Right hindlimb (tissue), 1 donor: ENCODE measurements at places on chromosomes 11 and 22.

- peak; percentile 46 for DNase-seq
Measured at GRCh38 chr11:111730871-111731591, 35.2 kb downstream of the PPP2R1B start.

DNA sequence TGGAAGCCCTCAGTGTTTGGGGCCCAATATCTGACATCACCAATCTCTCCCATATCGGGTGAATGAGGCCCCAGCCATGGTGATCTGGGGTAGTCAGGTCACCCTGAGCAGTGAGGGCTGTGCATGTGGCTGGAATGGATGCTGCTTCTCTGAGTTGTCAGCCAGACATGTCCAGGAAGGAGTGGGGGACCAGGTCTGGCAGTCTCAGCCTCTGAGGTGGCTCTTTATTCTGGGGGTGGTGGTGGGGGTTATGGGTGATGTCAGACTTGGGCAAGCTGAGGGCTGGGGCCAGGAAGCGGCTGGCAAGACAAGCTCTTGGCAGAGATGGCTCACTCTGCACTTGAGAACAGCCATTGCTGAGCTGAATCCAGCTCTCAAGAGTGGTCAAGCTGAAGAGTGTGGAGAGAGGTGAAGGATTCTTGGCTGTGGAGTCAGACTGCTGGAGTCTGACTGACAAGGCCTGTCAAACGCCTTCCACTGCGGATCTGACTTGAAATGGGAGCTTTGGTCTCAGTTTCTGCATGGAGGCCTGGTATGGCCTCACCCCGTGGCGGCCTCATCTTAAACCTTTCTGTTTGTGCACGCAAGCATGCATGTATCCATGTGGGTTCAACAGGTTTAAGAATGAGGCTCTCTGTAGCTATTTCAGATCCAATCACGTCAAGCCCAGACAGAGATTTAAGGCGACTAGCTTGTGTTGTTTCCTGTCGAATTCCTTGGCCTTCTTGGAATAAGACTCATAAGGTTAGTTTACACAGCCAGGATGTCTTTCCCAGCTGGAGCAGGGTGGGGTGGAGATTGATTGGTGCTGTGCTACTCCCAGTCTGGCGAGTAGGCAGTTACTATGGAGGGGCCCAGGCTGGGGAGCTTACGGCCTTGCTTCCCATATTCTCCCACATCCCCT, 83.9 kb upstream of the TIMP3 start:
- peak; percentile 81 for DNase-seq

GRCh38 chr22:27445881-27446280, 355.7 kb downstream of the MN1 start:
- peak; percentile 48 for DNase-seq

DNA sequence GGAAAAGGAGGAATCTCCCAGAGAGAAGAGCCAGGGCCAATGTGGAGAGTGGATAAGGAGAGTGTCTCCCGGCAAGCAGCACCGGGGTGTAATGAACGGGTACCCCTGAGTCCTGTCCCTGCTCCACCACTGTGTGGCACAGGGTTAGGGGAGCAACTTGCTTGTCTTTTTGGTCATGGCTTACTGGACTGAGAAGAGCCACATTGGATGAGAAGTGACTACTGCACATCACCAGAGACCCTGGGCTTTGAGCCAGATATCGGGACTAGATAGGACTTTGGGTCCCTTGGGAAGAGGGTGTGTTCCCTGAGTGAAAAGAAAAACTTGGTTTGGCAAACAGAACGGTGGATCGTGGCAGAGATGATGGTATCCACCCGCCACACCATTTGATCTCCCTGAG, 24.6 kb downstream of the SDHAF2 start:
- no peak for DNase-seq

DNA sequence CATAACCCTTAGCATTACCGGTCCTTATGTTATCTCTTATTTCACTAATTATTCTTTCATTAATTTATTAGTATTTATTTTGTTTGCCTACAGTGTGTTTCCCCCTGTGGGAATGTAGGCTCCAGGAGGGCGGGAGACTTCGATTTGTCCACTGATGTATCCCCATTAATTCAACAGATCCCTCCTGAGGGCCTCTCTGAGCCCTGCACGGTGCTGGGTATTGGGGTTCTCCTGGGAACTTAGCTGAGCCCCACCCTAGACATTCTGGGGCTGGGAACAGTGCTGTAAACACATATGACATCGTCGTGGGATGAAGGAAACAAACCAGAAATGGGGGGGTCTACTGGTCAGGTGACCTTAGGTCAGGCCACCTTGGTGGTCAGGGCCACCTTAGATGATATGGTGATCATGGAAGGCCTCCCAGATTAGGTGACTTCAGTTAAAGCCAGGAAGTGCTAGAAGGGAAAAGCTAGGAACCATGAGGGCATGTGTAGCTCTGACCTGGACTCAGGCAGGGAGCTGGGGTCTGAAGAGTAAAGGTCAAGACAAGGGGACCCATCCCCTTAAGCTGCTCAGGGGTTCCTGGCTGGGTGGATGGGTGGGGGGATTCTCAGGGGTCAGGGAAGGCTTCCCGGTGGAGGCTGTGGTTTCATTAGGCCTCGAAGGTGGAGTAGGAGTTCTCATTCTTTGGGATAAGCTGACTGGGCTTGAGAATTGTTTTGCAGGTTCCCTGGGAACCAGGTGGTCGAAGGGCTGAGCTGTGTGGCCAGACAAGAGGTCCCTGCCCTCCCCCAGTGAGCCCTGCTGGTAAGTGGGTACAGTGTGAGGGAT, 1.0 kb downstream of the PHETA2 start:
- no peak for DNase-seq

DNA sequence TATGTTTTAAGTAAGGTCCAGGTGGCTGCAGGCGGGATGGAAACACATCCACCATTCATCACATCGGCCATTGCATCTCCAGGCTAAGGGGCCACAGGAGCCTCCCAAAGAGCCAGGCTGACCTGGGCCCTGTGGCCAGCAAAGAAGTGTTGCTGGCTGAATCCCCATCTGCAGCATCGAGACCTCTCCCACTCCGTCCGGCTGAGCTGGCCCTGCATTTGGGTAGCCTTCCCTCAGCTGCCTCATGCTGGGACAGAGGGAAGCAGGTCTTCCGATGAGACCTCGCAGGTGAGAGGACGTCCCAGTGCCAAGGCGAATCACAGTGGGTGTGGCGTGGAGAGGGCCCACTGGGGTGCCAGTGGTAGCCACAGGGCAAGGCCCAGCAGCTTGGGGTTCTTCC, 24.5 kb downstream of the RSPH14 start:
- DNase-seq, result no peak

DNA sequence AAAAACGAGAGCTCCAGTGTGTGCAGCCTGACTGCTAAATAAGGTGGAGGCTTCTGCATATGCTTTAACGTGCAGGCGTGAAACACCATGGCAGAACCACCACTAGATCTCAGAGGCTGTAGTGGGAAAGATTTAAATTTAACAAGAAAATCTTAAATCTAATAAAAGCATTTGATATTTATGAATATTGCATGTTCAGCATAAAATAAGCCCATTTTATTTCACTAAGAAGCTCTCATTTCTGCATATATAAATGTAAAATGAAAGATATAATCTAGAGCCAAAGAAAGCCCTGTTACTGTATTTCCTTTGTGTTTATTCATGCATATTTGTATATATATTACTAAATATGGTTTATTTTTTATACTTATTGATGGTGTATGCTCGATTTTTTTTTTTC, 188.3 kb downstream of the DDX10 start:
- DNase-seq, result no peak
